ENCODE measurements at places on chromosomes 13 and 19.

- no peak for DNase-seq
These were observed 10.3 kb downstream of the ATG4D start for GRCh38 chr19:10553943-10554381.

GRCh38 chr19:40163541-40164129, 27.6 kb upstream of the MAP3K10 start:
- DNase-seq = no peak

DNA sequence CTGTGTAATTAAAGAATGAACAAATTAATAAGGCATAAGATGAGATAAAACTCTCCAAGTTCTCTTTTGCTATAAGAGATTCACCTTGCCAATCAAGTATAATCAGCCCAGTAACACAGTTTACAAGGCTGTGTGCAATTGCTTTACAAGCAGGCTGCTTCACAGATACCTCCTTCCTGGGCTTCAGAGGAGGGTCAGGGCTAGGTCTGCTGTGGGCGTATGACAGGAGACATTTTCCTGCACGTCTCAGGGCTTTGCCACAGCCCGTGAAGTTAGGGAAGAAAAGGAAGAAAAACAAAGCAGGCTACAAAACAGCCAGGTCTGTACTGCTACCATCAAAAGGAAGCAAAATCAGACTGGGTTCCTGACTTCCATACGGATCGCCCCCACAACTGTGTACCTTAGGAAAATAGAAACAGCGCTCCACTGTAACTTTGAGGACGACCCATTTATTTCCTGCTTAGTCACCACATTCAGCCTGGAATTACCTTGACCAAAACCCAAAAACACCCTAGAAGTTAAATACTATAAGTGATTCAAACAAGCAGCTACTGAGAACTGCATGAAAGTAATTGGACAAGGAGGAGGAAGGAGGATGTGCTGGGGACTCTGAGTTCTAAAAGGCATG, 12.4 kb downstream of the EFNB2 start:
- DNase-seq = no peak

GRCh38 chr19:8585894-8586750, 8.9 kb upstream of the MYO1F start:
- no peak for DNase-seq

DNA sequence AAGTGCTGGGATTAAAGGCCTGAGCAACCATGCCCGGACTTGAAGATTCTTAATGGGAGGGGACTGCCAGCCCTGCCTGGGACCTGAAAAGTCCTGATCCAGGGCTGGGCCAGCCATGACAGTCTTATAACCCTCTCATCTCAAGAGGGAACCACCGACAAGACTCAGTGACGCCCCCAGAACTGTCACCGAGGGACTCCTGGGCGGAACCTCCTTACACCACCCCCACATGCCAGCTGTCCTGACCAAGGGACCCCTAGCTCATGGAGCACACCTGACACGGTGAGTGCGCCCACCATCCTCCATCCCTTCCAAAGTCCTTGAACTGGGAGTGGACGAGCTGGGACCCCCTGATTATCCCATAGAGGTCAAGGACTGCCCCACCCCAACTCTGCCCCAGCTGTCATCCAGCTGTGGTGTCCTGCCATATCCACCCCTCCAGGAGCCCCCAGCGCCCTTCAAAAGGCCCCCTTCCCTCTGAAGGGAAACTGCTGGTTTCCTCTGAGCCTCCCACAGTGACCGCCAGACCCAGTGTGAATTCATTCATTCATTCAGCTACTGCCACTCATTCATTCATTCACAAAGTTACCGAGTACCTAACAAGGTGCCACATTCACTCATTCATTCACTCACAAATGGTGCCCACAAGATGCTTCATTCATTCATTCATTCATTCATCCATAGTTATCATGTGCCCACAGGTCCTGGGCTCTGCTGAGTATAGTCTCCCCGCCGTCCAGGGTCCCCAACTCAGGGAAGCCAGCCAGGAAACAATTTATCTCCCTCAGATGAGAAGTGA, 3.7 kb downstream of the NDUFA11 start:
- no peak for DNase-seq

DNA sequence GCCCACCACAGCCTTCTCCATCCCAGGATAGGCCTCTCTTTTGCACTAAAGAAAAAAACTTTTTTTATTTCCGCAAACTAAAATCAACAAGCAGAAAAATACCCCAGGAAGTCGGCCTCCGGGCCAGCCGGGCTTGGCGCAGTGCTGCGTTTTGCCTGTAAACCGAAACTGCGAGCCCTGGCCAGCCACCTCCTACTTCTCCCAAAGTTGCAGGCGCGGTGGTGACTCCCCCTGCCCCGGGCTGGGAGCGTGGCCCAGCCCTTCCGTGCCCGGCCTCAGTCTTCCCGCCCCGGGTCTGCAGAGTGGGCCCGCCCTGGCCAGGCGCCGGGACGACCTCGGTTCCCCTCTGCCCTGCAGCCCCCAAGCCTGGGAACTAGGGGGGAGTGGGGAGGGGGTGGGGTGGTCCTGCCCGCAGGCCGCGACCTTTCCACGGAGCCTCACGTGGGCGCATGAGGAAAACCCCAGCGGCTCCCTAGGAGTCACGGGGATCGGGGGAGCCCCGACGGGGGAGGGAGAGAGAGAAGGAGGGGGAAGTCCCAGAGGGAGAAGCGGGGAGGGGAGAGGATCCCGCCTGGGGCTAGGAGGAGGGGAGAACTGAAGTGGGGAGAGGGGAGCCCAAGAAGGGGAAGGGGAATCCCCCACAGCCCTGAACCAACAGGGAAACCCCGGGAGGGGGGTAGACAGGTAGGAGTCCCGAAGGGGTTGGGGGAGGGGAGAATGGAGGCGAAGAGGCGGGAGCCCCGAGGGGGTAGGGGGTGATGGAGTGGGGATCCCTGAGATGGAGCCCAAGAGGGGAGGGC, 3.0 kb downstream of the GADD45B start:
- DNase-seq = no peak

GRCh38 chr13:22271903-22272302, 601.0 kb downstream of the FGF9 start:
- DNase-seq = no peak

- no peak for DNase-seq
These were observed 46.6 kb downstream of the MBNL2 start for GRCh38 chr13:97268772-97269171.

- DNase-seq = peak; percentile 84
These were observed 188.0 kb downstream of the RGCC start for GRCh38 chr13:41645331-41645730.

GRCh38 chr19:49930483-49931011, 1.2 kb upstream of the NUP62 start:
- DNase-seq = no peak

DNA sequence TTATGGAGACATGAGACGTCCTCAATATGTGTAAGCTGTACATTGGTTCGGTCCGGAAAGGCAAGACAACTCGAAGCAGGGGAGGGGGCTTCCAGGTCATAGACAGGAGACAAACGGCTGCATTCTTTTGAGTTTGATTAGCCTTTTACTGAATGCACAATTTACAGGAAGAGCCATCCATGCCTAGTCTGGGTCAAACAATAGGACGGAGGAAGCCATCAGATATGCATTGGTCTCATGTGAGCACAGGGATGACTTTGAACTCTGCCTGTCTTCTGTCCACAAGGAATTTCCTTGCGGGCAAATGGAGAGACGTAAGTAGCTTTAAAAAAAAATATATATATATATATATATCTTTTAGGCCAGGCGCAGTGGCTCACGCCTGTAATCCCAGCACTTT, 1.9 kb upstream of the CCNP start:
- DNase-seq = no peak

- DNase-seq = no peak
These were observed 1.0 kb upstream of the CRYL1 start for GRCh38 chr13:20526664-20527063.

DNA sequence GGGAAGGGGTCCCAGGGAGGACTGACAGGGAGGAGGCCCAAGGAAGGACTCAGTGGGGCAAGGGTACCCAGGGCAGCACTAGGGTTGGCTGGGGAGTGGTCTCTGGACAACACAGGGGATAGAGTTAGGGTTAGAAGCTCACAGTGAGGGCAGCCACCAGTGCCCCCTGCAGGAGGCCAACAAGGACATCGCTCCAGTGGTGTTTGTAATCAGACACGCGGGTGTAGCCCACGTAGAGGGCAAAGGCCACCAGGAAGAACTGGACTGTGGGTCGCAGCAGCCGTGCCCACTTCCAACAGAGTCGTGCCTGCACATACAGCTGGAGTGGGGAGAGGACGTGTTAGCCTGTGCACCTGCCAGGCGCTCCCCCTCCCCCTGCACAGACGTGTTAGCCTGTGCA, 9.2 kb downstream of the PLPP2 start:
- no peak for DNase-seq

GRCh38 chr19:44613295-44614178, at the start of gene IGSF23:
TSS of gene IGSF23 (plus strand) at chr19:44613563. CDS start at chr19:44613646, 83 bp downstream.
- DNase-seq = no peak

DNA sequence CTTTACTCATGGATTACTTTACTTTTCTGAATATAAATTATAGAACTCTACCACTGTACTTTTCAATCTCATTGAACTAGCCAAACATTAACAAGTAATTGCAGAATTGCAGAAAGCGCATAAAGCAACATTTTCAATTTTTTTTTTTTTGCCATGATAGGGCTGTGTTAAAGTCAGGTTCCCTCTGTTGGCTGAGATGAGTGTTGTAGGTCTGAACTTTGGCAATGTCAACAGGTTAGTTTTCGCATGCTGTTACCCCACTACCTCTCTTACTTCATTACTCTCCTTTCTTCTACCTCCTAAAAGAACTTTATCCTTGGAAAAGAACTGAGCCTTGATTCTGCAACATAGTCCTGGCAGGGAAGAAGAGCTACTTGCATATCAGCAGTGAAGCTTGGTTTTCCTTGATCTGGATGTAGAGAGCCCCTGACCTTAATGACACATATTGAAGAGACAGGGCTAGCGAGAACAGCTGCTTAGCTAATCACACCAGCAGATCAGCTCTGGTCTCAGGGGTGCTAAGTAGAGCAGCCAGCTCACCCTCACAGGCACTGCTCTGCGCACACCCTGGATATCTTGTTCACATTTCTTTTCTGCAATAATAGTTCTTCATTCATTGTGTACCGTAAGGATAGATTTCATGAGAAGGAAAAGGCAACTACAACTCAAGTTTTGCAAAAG, 119.5 kb downstream of the FLT1 start:
- DNase-seq = no peak

GRCh38 chr13:110330491-110331011, 23.5 kb downstream of the COL4A2 start:
- DNase-seq = no peak

- DNase-seq = no peak
These were observed 5.6 kb upstream of the GATAD2A start for GRCh38 chr19:19399733-19400433.

- no peak for DNase-seq
These were observed 235.2 kb downstream of the KCNRG start for GRCh38 chr13:50250401-50250800.

DNA sequence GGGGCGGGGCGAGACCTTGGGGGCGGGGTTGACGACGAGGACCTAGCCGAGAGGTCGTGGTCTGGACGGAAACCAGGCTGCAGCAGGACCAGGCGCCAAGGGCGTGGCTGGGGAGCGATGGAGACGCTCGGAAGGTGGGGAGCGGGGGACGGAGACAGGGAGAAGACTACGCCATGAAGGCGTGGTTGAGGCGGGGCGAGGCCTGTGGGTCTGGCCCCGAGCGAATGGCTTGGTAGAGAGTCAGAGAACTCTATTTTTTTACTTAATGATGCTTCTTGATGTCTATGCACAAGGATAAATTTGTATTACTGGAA, 674 bp upstream of the FBXL12 start:
- DNase-seq = no peak

DNA sequence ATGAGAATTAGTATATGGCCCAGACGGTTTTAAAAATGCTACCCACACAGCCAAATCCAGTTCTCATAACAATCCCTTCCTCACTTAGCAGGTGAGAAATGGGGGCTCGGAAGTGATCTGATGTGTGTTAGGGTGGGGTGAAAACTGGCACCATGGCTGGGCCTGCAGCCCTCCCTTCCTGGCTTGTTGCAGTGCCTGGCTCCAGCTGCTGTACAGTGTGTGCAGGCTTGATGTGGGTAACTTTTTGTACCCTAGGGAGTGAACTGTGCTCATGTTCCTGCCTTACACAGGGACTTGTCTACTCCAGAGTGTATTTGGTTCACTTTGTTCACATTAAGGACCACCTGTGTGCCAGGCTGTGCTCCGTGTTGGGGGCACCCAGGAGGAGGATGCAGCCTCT, 177.2 kb downstream of the LMO7 start:
- no peak for DNase-seq

GRCh38 chr19:45443462-45444317, 20.0 kb upstream of the ERCC1 start:
- no peak for DNase-seq

GRCh38 chr19:17549085-17549740, 6.2 kb upstream of the COLGALT1 start:
- DNase-seq = no peak

DNA sequence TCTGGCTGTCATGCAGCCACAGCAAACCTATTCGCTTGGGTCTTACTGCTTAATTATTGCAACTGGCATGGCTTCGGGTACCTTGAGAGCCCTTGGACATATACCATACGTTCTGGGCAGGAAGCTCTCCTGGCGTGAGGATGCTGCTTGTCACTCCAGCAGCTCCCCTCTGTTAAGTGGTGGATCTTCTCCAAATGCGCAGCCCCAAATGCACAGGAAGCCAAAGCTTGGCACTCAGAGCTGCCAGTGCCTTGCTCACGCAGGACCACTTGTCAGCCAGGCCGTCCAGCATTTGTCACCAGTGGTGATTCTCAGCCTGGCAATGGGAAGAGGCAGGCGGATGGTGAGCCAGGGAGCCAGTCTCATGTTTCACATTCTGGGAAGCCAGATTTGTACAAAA, 158.6 kb downstream of the KATNAL1 start:
- DNase-seq = no peak

- no peak for DNase-seq
These were observed 1.9 kb upstream of the EDDM13 start for GRCh38 chr19:56270676-56271075.

- DNase-seq = no peak
These were observed 1.5 kb downstream of the OR10H1 start for GRCh38 chr19:15813916-15814315.

GRCh38 chr19:56476651-56477428, at the start of gene ZNF667:
TSS of gene ZNF667 (minus strand) at chr19:56477345. CDS start at chr19:56462370, 14,975 bp downstream.
- no peak for DNase-seq

- DNase-seq = no peak
These were observed 154.2 kb downstream of the TNFRSF19 start for GRCh38 chr13:23724196-23724970.
